ENCODE measurements at places on chromosomes 2 and 18.

GRCh38 chr2:228131833-228132232, 49.7 kb downstream of the SPHKAP start:
- no peak for DNase-seq

DNA sequence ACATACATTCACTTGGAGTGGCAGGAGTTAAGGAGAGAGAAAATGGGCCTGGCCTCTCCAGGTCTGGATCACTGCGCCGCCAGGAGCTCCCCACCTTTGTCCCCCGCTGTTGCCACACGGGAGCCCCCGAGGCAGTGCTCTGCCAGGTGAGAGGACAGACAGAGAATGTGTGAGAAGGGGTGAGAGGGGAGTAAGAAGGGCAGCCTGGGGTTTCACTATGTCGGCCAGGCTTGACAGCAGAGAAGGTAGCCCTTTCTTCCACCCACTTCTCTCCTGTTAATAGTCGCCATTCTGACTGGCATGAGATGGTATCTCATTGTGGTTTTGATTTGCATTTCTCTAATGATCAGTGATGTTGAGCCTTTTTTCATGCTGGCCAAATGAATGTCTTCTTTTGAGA, 26.2 kb upstream of the ARHGEF4 start:
- no peak for DNase-seq

DNA sequence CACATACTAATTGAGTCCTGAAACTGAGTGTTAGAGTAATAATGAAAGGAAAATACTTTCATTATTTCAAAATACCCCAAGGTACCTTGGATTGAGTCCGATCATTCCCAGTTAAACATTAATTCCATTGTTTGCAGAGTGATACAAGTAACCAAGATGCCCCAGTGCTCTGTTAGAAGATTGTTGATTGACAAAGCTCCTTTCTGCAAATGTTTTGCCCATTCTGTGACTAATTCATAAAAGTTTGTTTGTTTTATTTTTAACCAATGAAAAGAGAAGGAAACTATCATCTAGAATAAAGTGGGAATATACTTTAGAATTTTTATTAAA, 124.0 kb downstream of the GULP1 start:
- no peak for DNase-seq

GRCh38 chr2:156476021-156476849, 40.1 kb downstream of the GPD2 start:
- DNase-seq: no peak

DNA sequence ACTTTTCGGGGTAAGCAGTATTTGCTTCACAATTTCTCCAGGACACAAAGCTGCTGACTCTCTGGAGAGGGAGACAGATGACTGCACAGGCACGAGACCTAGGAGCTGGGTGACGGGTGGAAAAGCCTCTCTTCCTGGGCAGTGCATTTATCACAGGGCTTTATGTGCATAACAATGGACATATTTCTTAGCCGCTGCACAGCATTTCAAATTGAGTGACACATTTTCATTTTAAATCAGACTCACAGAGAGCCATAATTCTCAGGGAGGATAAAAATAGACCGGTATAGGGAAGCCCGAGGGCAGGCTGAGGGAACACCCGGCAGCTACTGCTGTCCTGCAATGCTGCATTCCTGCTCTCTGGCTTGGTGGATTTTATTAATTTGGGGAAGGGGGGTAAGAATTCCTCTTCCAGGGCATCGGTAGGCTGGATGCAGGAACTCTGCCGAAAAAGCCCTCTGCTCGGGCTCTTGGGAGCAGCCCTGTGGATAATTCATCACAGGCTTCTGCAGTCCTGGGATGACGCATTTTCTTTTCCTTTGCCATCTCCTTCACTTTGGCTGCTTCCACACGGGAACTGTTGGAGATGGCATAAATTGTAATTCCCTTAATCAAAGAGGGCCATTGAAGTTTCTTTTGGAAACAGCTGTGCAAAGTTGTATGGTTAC, 108.1 kb upstream of the ACAA2 start:
- no peak for DNase-seq

GRCh38 chr2:191942090-191942738, 95.3 kb upstream of the CAVIN2 start:
- peak; percentile 28 for DNase-seq

- DNase-seq: no peak
Measured at GRCh38 chr18:75267643-75268363, 57.2 kb downstream of the TSHZ1 start.

- DNase-seq: no peak
Measured at GRCh38 chr2:134943540-134943939, 24.9 kb downstream of the CCNT2 start.

GRCh38 chr2:240239325-240239724, 98.9 kb upstream of the OTOS start:
- no peak for DNase-seq

- no peak for DNase-seq
Measured at GRCh38 chr18:27004056-27004829, 138.7 kb upstream of the AQP4 start.

- no peak for DNase-seq
Measured at GRCh38 chr18:13137670-13138419, 80.7 kb upstream of the LDLRAD4 start.

- DNase-seq: no peak
Measured at GRCh38 chr2:227295806-227296205, 29.2 kb upstream of the MFF start.

- no peak for DNase-seq
Measured at GRCh38 chr2:98452396-98453027, 7.9 kb downstream of the INPP4A start.

- no peak for DNase-seq
Measured at GRCh38 chr2:192657362-192657761, 462.6 kb upstream of the TMEFF2 start.

GRCh38 chr2:62475172-62476011, 30.6 kb downstream of the TMEM17 start:
- DNase-seq: no peak

Data from keratinocyte (primary cell).